Glomerular endothelial cell (primary cell): ENCODE measurements at places on chromosomes 4 and X. TPM values are rescaled to one million over a fixed set of nuclear protein-coding genes. Genes with fewer than 3 reads are reported as not detected.

LDB2 gene
- 57.1 and 69.8 TPM in 2 replicates for total RNA-seq

STATH gene
- not detected in 2 replicates for total RNA-seq

C4orf17 gene
- total RNA-seq: not detected in 2 replicates

GRCh38 chr4:5797866-5798265 is 86.9 kb downstream of the EVC start:
- no peak for DNase-seq

GRCh38 chr4:140829825-140830224 is 73.6 kb upstream of the TBC1D9 start:
- no peak for DNase-seq

DNA sequence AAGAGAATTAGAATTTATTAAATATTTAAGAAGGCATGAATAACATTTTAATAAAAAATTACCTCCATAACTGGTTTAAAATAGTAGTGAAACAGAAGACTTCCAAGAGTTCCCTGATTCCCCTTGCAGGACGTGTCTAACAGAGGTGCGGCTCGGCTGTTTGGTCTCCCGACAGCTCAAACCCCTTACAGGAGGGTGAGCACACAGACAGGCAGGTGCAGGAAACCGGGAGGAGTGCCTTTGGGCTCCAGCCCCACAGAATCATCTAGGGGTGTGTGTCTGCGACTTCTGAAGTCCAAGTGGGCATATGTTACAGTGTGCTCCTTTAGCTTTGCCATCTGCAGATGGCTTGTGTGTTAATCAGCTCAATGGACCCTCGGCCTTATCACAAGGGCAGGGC is 88.1 kb upstream of the CCSER1 start:
- no peak for DNase-seq

GRCh38 chr4:123265443-123265842 is 131.2 kb upstream of the SPRY1 start:
- DNase-seq: no peak

- no peak for DNase-seq
These were observed 24.7 kb upstream of the PBDC1 start for GRCh38 chrX:76148041-76148665.

DNA sequence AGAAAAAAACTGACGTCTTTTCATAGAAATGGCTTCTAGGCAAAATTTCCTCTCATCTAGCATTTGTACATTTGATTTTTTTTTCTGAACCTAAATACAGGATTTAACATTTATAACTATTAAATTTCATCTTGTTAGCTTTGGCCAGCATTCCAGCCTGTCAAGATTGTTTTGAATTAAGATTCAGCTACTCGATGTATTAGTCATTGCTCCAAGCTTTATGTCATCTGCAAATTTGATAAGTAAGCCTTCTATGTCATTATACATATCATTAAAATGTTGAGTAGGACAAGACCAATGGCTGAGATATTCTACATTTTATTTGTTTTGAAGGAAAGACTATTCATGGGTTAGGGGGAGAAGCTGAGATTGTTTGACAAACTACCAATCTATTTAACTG is 46.7 kb downstream of the DDX53 start:
- no peak for DNase-seq
